ENCODE measurements at places on chromosomes 2 and 18. TPM values are rescaled to one million over a fixed set of nuclear protein-coding genes. Genes with fewer than 3 reads are reported as not detected.

Gene CDCA7
- polyA plus RNA-seq: 52.7 TPM

Gene COL3A1
- 0.31 TPM for polyA plus RNA-seq

Gene ERFE
- polyA plus RNA-seq: 1.0 TPM

Gene PLA2R1
- polyA plus RNA-seq: 0.37 TPM

Gene MOGAT1
- polyA plus RNA-seq: 0.63 TPM

DNA sequence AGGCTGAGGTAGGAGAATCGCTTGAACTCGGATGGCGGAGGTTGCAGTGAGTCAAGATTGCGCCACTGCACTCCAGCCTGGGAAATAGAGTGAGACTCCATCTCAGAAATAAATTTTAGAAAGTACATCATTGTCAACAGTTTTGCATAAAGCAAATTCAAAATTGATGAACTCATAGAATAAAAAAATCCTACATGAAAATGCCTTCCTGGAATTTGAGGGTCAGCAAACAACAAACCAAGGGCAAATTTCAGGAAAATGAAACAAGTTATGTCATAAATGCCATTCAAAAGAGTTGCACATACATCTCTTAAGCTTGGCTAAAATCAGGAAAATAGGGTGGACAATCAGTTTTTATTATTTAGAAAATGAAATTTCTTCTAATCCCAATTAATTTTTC, 45.1 kb downstream of the COL5A2 start:
- no peak overlapping the region for H3K4me3 ChIP-seq
- H3K27ac ChIP-seq: no peak overlapping the region
- no peaks in the 10 kb centered on the region for H3K36me3 ChIP-seq
- no peak for DNase-seq
- no peaks in the 10 kb centered on the region for H3K27me3 ChIP-seq

- no peak for DNase-seq
- H3K27me3 ChIP-seq: no peaks in the 10 kb centered on the region
- H3K4me1 ChIP-seq: no peaks in the 10 kb centered on the region
- no peaks in the 10 kb centered on the region for H3K36me3 ChIP-seq
- H3K27ac ChIP-seq: no peak overlapping the region
- no peak overlapping the region for H3K4me3 ChIP-seq
Measured at GRCh38 chr2:119283873-119284331, 60.3 kb downstream of the STEAP3 start.

GRCh38 chr18:12049978-12050811, 43.4 kb upstream of the ANKRD62 start:
- no peaks in the 10 kb centered on the region for H3K27me3 ChIP-seq
- no peaks in the 10 kb centered on the region for H3K36me3 ChIP-seq
- no peaks in the 10 kb centered on the region for H3K4me1 ChIP-seq
- no peak overlapping the region for H3K4me3 ChIP-seq
- no peak for DNase-seq
- no peak overlapping the region for H3K27ac ChIP-seq

DNA sequence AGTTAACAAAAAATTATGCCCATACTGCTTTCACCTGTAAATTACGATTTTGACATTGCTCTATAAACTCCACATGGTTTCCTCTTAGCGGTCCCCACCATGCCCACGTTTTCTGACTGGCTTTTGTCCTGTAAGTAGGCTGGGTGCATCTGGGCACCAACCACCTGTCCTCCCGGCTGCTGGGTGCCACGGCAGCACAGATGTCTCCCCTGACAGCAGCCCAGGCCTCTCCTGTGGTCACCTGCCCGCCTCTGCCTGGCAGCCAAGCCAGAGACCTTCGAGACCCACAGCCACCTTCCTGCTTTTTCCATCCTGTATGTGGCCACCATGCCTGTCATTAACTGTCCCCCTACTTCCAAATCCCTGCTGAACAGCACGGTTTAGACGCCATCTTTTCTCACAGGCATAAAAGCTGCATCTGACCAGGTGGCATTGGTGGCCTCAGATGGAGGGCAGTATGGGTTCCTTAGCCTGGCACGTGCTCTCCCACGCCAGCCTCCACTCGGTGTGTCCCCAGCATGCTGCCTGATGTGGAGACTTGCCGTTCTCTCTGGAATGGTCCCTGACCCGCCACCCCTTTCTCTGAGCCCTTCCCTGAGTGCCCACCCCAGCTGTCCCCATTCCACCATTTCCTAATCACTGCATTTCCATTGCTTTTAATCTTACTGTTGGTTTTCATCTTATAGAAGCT, 18.9 kb downstream of the SNORC start:
- no peak overlapping the region for H3K27ac ChIP-seq
- DNase-seq: no peak
- H3K4me1 ChIP-seq: peaks cover 6% of the 10 kb centered on the region
- no peaks in the 10 kb centered on the region for H3K36me3 ChIP-seq
- H3K27me3 ChIP-seq: no peaks in the 10 kb centered on the region
- no peak overlapping the region for H3K4me3 ChIP-seq

DNA sequence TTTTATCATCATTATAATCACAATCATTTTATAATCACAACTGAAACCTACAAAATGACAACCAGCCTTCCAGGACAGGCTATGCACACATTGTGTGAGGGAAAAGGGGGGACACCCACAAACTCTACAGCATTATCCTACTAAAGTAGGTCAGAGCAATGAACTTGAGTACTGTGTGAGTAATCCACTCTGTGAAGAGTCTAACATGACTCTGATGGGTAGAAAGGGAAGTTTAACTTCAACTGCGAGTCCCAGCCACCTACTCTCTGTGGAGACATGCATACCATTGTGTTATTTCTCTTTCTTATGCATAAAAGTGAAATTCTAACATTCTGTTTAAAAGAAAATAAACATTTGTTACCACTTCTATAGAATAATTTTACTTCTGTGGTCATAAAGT, 177.9 kb downstream of the ZNF516 start:
- no peaks in the 10 kb centered on the region for H3K27me3 ChIP-seq
- H3K27ac ChIP-seq: no peak overlapping the region
- no peak for DNase-seq

DNA sequence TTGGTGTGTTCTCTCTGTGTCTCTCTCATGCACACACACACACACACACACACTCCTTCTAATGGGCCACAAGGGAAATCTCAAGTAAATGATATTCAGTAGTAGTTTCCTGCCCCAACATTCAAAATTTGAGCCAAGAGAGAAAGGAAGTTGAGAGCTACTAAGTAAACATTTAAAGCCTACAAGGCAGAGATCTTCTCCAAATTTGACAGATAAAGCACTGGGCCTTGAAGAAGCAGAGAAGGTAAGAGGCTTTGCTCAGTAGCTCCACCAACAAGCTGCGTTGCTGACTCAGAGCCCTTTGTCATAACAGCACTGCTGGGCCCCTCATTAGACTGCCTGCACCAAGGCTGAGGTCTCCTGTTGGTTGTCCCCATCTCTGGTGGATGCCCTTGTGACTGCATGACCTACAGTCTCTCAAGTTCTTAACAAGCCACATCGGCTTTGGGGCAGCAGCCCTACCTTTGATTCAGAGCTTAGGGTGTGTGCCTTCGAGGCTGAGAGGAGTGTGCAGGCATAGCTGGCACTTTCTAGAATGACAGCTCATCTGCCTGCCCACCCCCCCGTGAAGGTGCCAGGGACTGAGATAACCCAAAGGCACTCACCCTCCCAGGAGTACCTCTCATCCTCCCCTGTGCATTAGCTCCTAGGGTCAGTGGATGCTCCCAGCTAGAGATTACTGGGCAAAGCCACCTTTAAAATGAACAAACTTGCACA, 32.3 kb upstream of the NEB start:
- no peak for DNase-seq
- no peaks in the 10 kb centered on the region for H3K27me3 ChIP-seq
- no peak overlapping the region for H3K27ac ChIP-seq
- H3K4me1 ChIP-seq: 0 out of 2 replicates have a peak, but pooled peaks cover 6% of the 10 kb centered on the region
- H3K4me3 ChIP-seq: no peak overlapping the region

DNA sequence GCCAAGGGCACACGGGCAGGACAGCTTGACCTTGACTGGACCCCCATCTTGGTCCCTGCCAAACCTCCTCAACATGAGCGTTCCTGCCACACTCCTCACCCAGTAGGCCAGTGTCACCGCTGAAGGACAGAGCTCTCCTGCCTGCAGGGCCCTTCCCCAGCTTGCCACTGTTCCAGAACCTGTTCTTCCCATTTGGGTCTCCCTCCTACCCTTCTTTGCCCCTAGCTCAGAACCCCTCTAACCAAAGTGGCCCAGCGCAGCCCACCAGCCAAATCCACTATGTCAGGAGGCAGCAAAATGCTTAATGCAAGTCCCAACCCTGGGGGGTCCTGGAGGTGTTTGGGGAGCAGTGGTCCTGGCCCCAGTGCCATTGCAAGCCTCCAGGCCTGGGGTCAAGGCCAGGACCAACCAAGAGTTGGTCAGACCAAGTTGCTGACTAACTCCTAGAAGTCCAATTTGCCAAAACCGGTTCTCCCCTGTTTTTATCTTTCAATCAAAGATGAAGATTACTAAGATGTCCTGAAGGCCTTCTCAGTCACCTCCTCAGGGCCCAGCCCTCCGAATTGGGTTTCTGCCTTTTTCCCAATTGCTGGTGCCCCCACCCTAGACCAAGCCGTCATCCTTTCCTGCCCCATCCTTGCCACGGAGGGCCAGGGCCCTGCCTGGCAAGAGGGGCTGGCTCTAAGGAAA, 4.5 kb upstream of the ASPRV1 start:
- peaks cover 9% of the 10 kb centered on the region for H3K4me1 ChIP-seq
- DNase-seq: no peak
- no peak overlapping the region for H3K4me3 ChIP-seq
- no peaks in the 10 kb centered on the region for H3K36me3 ChIP-seq
- H3K27me3 ChIP-seq: no peaks in the 10 kb centered on the region

All from GM23338 (cell line).